ENCODE measurements at places on chromosomes 5 and 9.

- no peak for DNase-seq
Observed at GRCh38 chr5:38330207-38330606, 71.8 kb downstream of the EGFLAM start.

GRCh38 chr9:14670718-14671117, 22.5 kb downstream of the ZDHHC21 start:
- DNase-seq: no peak

- DNase-seq: peak; percentile 93
Observed at GRCh38 chr9:136410500-136411287, at the start of the genes ENTR1 and PMPCA. ENTR1 (minus strand) TSS chr9:136410614; CDS start chr9:136410397, 217 bp downstream. PMPCA (plus strand) TSS chr9:136410658; CDS start chr9:136410669, 11 bp downstream.

DNA sequence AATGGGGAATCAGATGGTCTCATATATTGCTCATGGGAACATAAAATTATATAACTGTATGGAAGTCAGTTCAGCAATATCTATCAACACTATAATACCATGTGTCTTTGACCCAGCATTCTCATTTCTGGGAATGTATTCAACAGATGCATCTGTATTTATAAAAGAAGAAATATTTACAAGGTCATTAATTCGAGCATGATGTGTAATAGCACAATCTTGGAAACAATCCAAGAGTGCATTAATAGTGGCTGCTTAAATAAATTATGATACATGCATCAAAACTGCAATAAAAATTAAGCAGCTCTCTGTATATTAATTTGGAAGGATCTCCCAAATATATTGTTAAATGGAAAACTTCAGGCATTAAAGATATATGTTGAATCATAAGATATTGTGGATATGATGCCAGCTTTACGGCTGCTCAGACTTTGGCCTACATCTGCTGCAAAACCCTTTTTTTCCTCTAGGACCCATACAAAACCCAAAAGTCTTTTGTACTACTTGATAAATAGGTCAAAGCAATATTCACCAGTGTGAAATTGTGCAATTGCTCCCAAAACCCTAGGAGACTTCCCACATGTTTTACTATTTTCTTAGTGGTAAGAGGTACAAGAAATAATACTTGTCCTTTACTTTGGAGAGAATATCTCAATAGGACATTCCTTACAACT, 45.3 kb upstream of the ISOC1 start:
- DNase-seq: no peak

GRCh38 chr5:115977988-115978387, 15.7 kb downstream of the LVRN start:
- no peak for DNase-seq

GRCh38 chr9:21336457-21336856, 1.3 kb upstream of the KLHL9 start:
- no peak for DNase-seq

DNA sequence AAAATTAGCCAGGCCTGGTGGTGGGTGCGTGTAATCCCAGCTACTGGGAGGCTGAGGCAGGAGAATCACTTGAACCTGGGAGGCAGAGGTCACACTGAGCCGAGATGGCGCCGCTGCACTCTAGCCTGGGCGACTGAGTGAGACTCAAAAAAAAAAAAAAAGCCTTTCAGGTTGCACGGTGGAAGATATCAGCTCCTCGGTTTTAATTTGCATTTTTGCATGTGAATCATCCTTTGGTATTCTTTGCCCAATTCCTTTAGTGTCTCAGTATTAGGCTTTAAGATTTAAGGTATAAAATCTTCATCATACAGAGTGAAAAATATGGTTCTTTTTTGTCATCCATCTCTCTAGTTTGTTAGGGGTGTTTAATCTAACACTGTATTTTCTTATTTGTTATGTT, 173.6 kb upstream of the S1PR3 start:
- no peak for DNase-seq

GRCh38 chr9:22617156-22617555, 170.5 kb downstream of the DMRTA1 start:
- no peak for DNase-seq

- no peak for DNase-seq
Observed at GRCh38 chr9:23658376-23659258, 167.4 kb downstream of the ELAVL2 start.

DNA sequence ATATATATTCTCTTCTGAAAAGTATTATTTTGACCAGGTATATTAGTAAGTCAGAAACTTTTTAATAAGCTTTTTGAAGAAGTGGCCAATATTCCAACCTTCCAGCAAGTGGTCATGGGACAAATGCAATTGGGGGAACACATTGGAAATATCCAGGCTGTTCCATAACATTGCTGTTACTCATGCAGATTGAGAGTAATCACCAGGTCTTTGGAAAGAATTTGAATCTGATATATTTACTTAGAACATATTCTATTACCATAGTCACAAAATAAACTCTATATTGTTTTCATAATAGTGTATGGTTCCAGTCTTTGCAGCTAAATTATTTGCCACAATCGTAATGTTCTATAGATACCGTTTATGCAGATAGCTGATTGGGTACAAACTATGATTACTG, 102.8 kb downstream of the TAF11L14 start:
- no peak for DNase-seq

DNA sequence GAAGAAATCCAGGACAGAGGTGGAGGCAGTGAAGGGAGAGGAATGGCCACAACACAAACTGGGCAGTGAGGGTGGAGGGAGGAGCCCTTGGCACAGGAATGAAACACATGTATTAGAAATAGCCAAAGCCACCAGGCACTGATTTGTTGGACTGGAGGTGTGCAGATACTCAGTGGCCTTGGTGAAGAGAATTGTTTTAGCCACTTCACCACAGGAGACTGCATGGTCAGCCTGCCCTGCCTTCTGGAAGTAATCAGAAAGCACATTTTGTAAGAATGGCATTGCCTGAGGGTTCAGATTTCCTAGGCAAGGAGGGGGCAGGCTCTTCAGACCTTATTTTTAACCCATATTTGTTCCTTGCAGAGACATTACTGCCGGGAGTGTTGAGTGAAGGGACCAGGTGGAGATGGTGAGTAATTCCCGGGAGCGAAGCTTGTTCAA, 2.2 kb downstream of the SGCD start:
- DNase-seq: no peak
